ENCODE measurements at places on chromosomes 5 and 9.

DNA sequence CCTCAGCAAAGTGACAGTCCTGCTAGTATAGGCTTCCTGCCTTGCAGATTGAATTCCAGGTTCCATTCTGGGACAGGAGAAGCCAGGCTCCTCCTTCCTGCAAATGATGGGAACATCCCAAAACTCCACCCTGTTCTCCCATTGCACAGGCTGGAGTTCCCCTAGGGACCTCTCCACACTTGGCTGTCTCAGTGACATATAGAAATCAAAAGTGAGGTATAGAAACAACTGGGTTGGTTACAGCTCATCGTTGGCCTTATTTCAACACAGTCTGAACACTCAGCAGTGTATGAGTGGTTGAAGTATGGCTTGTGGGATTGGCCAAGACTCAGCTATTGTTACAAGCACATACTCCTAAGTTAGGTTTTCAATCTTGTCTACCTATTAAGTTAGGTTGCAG, 157.8 kb upstream of the FTMT start:
- DNase-seq = no peak

DNA sequence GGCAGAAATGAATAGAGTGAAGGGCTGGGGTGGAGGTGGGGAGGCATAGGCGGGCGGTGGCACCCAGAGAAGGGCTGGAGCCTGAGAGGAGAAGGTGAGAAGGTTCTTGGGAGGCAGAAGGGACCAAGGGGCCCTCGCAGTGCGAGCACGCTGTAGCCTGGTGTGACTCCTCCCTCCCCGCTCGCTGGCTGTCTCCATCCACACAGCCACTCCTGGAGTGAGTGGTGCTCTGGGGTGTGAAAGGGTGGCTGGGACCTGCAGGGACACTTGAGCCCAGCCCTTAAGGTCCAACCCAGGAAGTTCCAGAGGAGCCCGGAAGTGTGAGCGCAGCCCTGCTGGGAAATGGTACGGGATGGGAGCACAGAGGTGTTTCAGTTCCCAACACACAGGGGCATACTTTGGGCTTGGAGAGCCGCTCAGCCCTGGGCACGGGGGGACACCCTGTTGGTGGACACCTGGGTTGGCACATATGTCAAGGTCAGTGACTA, 9.3 kb upstream of the SCGB3A1 start:
- no peak for DNase-seq

- no peak for DNase-seq
Measured at GRCh38 chr5:148991566-148991965, 71.3 kb downstream of the SH3TC2 start.

- DNase-seq = no peak
Measured at GRCh38 chr5:173330338-173331206, 2.4 kb upstream of the STC2 start.

- DNase-seq = no peak
Measured at GRCh38 chr5:171521219-171521633, 101.8 kb downstream of the FGF18 start.

DNA sequence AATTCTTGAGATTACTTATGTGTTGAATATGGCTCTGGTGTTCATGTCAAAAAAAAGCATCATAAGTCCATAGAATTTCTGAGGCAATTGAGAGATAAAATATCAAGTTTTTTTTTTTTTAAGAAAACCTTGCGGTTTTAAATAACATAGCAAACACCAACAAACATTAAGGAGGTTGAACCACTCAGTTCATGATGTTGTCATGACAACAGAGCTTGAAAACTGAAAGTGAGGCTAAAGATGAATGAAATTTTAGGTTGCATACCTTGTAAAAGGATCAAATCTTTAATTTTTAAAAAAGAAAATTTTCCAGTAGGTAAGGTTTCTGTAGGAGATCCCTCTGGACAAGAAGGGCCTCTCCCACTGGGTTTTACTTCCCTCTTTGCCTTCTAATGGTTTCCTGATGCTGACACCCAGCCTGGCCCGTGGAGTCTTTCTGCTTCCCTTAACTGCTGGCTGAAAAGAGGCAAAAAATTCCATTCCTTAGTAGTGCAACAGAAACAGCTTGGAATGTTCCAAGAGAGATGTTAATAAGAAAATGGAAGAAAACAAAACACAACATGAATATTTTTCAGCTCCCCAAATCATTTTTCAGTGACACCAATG, 60.0 kb upstream of the FER start:
- DNase-seq = no peak

GRCh38 chr9:23850242-23850689, 24.2 kb upstream of the ELAVL2 start:
- DNase-seq = no peak

- no peak for DNase-seq
Measured at GRCh38 chr9:118104363-118104762, 400.2 kb downstream of the TLR4 start.

- no peak for DNase-seq
Measured at GRCh38 chr9:33443047-33443446, 4.3 kb downstream of the AQP3 start.

- no peak for DNase-seq
Measured at GRCh38 chr5:5164163-5164562, 24.0 kb downstream of the ADAMTS16 start.

DNA sequence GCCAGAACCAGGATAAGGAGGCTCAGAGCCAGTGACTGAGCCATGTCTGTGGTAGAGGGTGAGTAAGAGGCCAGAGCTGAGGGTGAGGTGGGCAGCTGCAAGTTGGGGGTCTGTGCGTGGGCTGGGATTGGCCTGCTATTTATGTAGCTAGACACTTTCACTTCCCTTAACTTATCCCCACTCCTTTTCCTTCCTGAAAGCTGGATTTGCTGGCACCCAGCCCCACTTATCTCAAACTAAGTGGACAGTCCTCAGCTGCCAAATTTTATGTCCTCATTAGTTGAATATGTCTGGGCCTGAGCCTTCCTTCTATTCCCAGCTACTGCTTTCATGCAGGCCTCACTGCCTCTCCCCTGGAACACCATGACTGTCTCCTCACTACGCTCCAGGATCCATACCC, at the start of gene CCL21:
CCL21 (minus strand) TSS at position 114 of the 400 bp plus-strand sequence; CDS start at position 44, 70 bp downstream.
- DNase-seq = no peak

DNA sequence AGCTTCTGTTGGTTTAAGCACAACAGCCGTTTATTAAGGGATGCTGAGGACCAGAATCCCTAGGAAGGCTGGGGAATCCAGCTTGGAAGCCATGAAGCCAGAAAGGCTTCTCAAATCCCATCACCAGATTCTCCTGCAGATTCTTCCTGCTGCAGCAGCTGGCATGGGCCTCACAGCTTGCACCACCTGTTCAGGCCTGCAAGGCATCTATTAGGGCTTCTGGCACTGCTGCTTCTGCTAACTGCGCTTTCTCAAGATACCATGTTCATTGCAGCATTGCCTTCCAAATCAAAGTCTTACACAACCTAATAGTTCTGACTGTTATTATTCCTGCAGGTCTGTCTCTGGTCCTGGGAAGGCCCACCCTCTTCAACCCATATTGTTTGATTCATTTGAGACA, 51.2 kb upstream of the ZNF366 start:
- DNase-seq = no peak
